ENCODE measurements at places on chromosomes 1 and 21.

GRCh38 chr1:177959811-177960515 lies 9.9 kb downstream of the SEC16B start:
- no peak for DNase-seq

DNA sequence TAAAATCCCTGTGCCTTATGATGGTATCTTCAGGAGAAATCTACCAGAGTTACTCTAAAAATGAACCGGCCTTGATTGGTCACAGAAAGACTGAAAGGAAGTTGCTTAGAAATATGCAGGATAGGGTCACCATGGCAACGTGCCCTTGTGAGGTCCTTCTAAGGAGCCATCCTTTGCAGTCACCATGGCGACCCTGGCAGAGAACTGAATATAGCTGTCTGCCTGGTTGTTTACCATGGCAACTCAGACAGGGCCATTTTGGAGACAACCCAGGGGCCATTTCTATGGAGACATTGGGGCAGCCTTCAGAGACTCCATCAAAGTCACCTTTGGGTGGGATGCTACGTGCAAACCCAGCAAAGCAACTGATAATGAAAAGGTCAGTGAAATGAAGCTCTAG lies 43.0 kb downstream of the SNX7 start:
- no peak for DNase-seq

- no peak for DNase-seq
Measured at GRCh38 chr1:199010492-199010891, 371.7 kb downstream of the PTPRC start.

DNA sequence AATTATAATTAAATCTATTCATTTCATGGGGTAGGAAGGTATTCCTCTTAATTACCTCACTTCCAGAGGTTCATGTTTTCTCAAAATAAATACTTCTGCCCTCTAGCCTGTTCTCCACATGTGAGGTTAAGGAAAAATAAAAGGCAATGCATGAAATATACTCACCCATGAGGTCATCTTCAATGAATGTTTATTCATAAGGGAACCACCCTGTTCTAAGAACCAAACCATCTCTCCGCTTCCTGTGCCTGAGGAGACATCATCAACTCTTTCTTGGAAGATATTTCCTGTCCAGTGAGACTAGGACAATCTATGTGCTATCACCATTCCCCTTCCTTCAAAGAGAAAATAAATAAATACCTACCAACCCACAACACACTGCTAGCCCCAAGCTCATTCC lies 513.7 kb upstream of the PLXNA2 start:
- no peak for DNase-seq

DNA sequence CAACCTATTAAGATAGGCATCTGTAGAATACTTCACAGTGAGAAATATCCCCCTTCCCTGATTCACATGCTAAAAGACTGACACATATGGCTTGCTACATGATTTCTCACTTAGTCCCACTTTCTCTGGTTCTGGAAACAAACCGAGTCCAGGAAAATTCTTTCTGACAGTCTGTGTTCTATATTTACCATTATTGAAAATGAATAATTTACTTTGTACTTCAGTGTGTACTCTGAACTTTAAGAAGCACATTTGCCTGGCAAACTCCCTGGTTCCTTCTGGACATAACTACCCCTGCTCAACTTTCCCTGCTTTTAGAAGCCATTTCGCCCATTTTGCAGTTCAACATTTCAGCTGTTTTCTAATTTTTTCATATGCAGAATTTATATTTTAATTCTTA lies 53.6 kb downstream of the APCS start:
- DNase-seq, result no peak
